ENCODE measurements at places on chromosomes 1 and 21.

DNA sequence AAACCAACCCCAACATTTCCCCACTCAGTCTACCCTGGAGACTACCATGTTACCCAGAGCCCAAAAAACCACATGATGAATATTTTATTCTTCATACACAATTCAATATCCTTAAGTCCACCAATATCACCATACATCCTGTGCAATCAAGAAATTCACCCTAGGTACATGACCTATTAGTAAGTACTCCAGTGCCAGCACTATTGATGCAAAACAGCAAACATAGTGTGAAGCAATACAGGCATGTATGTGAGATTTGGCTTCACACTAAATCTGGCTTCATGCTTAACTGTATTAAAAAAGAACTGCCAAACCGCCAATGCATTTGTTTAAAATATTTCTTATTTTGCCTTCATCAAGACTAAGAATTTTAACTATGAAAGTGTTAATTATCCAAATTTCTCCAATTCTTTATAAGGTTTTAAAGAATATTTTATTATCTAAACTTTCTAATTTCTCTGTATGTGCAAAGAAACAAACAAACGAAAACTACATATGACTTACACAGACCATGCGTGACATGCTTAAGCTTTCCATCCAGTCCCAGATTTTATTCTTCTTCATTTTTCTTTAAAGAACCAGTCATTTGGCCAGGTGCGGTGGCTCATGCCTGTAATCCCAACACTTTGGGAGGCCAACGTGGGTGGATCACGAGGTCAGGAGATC is 22.4 kb upstream of the TMEM125 start:
- no peak for DNase-seq

DNA sequence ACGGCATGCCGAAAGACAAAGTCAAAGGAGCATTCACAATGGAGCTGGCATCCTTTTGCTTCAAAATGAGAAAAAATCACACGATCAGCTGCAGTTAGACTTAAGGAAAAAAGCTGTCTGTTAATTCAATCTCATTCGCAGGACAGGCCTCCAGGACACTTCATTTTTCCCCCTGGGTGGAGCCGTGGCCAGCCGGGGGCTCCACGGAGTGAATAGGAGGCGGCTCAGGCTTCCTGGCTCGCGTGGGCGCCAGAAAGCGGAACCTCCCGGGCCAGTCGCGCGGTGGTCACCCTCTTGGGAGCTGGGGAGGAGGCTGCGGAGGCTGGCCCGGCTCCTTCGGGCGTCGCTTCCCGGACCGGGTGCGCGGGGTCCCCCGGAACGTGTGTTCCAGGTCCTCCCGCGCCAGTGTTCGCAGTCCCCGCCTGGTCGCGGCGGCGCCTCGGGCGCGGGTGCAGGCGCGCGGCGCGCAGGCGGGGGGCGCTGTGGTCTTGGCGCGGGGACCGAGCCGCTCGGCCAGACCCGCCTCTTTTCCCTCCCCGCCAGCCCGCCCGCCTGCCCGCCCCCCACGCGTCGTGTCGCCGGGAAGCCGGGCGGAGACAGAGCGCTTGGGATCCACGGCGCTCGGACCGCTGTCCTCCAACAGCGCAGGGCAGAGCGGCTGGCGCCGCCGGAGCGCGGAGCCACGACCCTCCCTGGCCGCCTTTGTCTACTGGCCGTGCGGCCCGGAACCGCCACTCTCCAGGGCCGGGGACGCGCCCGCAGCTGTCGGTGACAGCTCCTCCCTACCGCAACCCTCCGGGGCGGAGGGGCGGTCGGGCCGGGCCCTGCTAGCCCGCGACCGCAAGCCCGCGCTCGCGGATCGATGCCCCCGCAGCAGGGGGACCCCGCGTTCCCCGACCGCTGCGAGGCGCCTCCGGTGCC is at the start of gene RHOU:
Gene RHOU, plus strand, starts transcription at position 599 of the 921 bp plus-strand sequence. Its CDS starts 264 bp downstream, at position 863.
- DNase-seq: peak; percentile 74

GRCh38 chr1:173635116-173635515 is at the start of gene TEX50:
Gene TEX50 (plus strand): TSS chr1:173635338. CDS start chr1:173635522, 184 bp downstream.
- no peak for DNase-seq

- DNase-seq: no peak
These were observed 118.7 kb downstream of the LYPLAL1 start for GRCh38 chr1:219292341-219292740.

- DNase-seq: no peak
These were observed 85.2 kb downstream of the UCHL5 start for GRCh38 chr1:192973988-192974387.

DNA sequence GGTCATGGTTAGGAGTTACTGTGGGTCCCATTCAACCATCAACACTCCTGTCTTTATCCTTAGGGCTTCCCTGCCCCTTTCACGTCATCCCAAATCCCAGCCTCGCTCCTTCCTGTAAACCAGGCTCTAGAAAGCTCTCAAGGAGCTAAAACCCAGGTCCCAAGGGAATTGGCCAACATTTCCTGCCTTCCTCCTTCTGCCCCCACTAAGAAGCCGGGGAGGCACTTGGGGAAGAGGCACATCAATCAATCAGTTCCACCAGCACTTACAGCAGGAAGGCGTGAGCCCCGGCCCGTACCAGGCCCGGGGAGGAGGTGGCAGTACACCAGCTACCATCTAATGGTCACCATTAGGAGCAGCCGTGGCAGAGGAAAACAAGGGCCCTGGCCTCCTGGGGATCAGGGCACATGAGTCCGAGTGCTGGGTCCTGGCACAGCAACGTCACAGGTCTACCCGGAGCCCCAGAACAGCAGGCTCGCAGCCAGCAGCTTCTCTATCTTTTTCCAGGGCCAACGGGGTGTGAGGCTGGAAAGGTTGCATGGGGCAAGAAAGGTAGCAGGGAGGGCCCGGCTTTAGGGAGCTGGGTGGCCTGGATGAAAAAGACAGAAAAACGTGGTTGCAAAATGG is 108.6 kb downstream of the CASZ1 start:
- DNase-seq: no peak

GRCh38 chr21:46095083-46095719 is 2.7 kb upstream of the COL6A2 start:
- DNase-seq: no peak

- no peak for DNase-seq
These were observed 32.6 kb downstream of the ESRRG start for GRCh38 chr1:216690603-216691002.

GRCh38 chr1:17826165-17826488 is 71.0 kb downstream of the ACTL8 start:
- peak; percentile 24 for DNase-seq

GRCh38 chr1:227321035-227321434 is 2.7 kb upstream of the CDC42BPA start:
- no peak for DNase-seq

DNA sequence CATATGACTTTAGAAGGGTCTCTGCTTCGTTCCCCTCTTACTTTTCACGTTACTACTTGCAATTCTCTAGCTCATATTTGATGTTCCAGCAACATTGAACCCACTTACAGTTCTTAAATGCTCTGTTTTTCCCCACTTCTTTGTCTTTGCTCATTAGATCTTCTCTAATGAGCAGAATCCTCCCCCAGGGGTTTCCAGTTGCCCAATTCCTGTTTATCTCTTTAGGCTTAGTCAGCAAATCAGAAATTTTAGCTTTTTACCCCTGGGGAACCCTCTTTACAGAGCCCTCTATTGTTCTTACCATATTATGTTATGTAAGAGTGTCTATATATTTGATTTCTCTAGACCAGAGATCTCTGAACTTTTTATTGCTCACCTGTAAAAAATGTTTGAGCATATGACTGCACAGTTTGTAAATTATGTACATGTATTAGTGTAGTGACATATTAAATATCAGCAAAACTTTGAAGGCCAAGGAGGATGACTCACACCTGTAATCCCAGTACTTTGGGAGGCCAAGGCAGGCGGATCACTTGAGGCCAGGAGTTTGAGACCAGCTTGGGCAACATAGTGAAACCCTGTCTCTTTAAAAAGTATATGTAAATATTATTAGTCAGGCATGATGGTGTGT is 71.4 kb downstream of the FNBP1L start:
- no peak for DNase-seq
